A549 treated with DMSO at 1 μM for 4 hours (cell line): ENCODE measurements at places on chromosomes 3 and 15. TPM values are rescaled to one million over a fixed set of nuclear protein-coding genes. Genes with fewer than 3 reads are reported as not detected.

PLS1 gene
- 10.9 to 17.6 TPM (median 14.9 TPM) in 5 replicates for total RNA-seq

SLC28A2 gene
- not detected in 5 replicates for total RNA-seq

FOXL2 gene
- 3.4 to 4.9 TPM (median 4.6 TPM) in 5 replicates for total RNA-seq

RNF13 gene
- total RNA-seq = 34.4 to 49.6 TPM (median 43.0 TPM) in 5 replicates

FGF7 gene
- 0.05 TPM in 1 of 5 replicates, not detected in the others for total RNA-seq

PTX3 gene
- 0.45 to 1.1 TPM (median 0.75 TPM) in 5 replicates for total RNA-seq

ERICH6 gene
- 0.07 to 0.08 TPM in 2 of 5 replicates, not detected in the others for total RNA-seq

RNU5B-1 gene
- not detected in 5 replicates for total RNA-seq

PP2D1 gene
- not detected in 5 replicates for total RNA-seq

TPRG1 gene
- 0.14 to 0.55 TPM (median 0.24 TPM) in 5 replicates for total RNA-seq

ITIH3 gene
- 0.08 TPM in 1 of 5 replicates, not detected in the others for total RNA-seq

LRRN1 gene
- total RNA-seq = not detected in 5 replicates

NPAP1 gene
- not detected in 5 replicates for total RNA-seq

SAMD7 gene
- not detected in 5 replicates for total RNA-seq

CEMIP gene
- total RNA-seq = 1.8 to 3.1 TPM (median 2.2 TPM) in 5 replicates

TGM5 gene
- not detected in 5 replicates for total RNA-seq

PARP15 gene
- not detected in 5 replicates for total RNA-seq

APOD gene
- total RNA-seq = 0.48 to 0.95 TPM (median 0.55 TPM) in 5 replicates

VEPH1 gene
- 0.07 to 0.14 TPM (median 0.07 TPM) in 3 of 5 replicates, not detected in the others for total RNA-seq

TTLL13 gene
- total RNA-seq = 0.14 to 0.16 TPM (median 0.15 TPM) in 4 of 5 replicates, not detected in the other

OR5K2 gene
- not detected in 5 replicates for total RNA-seq

AADACL2 gene
- total RNA-seq = not detected in 5 replicates

UNC13C gene
- not detected in 5 replicates for total RNA-seq

UROC1 gene
- total RNA-seq = not detected in 5 replicates

THBS1 gene
- total RNA-seq = 29.3 to 50.9 TPM (median 38.2 TPM) in 5 replicates

PAK6 gene
- 0.14 to 0.56 TPM (median 0.31 TPM) in 5 replicates for total RNA-seq
